CD4-positive, alpha-beta T cell treated with Interleukin-15 for 4 hours (primary cell): ENCODE measurements at places on chromosomes 4 and X.

DNA sequence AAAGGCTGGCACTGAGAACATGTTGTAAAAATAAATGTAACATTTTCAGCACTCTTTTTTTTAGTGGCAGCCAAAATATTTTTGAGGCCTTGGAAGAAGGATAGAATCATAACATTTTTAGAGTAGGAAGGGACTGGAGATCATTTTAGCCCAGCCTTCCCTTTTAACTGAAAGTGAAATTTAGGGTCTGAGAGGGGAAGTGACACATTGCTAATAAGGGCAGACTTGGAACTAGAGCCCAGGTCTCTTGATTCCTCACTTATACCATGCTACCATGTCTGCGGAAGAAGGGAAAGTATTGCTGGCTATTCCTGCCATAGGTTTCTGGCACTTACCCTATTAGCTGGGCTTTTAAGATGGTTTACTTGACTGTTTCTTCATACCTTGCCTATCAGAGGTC, 4.8 kb downstream of the WDR44 start:
- DNase-seq, result no peak

DNA sequence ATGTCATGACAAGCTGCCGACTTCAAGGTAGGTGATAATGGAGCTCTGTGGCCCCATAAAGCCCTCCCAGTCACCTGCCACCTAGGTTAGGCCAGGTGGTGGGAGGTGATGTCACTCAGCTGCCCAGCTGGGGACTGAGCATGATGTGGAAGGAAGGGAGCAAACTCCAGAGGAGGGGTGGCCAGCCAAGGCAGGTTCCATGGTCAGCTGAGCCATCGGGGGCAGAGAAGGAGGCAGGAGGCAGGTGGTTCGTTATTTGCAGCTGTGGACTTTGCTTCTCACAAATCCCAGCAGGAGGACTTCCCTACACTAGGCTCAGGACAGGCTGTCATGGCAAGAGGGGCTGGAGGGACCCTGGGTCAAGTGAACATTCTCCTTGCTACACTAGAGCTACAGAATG, 2.1 kb downstream of the CCDC120 start:
- DNase-seq, result no peak

- DNase-seq, result no peak
These were observed 155.0 kb upstream of the MAP3K15 start for GRCh38 chrX:19670321-19670750.

GRCh38 chr4:101846550-101846949, 56.0 kb downstream of the BANK1 start:
- DNase-seq, result no peak

DNA sequence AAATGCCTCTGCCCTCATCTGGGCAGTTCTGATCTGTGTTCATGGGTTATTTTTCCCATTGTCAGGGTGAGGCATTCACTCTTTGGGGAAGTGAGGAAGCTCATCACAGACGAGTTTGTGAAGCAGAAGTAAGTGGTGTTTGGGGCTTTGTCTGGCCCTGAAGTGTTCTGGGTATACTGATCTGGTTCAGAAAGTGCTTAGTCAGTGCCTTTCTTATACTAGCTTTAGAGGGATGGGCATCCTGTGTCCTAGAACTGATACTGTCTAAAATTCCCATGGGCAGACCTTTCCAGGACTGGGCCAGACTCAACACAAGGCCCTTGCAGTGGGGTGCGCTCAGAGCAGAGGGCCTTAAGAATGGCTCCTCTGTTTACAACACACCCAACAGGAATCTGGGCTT, 6.4 kb downstream of the TRO start:
- DNase-seq, result no peak

DNA sequence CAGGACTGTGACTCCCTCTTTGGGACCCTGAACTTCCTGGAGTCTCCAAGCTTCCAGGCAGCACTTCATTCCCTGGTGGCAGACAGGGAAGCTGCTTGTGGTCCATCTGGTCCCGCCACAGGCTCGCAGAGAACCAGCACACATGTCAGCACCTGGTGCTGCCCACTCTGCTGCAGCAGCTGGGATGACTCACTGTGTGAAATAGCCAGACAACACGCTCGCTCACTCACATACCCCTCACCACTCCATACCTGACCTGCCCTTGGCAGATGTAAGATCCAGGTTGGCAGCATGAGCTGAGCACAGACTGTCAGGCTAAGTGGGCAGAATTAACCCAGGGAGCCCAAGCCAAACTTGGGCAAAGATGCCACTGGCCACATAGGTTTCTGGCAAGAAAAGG, 613.5 kb downstream of the PCDH18 start:
- DNase-seq, result no peak

DNA sequence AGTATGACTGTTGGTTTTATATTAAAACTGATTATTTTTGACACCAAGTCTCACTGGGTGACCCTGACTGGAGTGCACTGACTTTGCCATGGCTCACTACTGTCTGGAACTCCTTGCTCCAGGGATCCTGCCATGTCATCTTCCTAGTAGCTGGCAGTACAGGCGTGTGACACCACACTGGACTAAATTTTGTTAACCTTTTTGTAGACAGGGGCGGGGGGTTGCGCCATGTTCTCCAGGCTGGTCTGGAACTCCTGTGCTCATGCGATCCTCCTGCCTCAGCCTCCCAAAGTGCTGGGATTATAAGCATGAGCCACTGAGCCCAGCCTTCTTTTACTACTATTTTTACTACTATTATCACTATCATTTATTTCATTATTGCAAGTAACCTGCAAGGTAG, 8.9 kb downstream of the XAGE1A start:
- DNase-seq, result no peak

DNA sequence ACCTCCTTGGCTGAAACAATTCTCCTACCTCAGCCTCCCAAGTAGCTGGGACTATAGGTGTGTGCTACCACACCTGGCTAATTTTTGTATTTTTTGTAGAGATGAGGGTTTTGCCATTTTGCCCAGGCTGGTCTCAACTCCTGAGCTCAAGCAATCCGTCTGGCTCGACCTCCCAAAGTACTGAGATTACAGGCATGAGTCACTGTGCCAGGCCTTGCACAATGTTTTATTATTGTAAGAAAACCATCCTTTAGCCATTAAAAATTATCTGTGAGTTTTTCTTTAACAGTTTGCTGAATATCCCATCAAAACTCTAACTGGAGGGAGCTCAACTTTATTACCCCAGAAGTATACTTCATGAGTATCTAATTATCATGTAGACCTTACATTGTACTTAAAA, 900.3 kb downstream of the PCDH7 start:
- no peak for DNase-seq

- DNase-seq, result no peak
These were observed 31.6 kb upstream of the PPP1R2C start for GRCh38 chrX:42809569-42809968.

- DNase-seq, result no peak
These were observed 16.5 kb downstream of the UVSSA start for GRCh38 chr4:1363513-1363912.

GRCh38 chr4:55080174-55080865, 45.1 kb downstream of the KDR start:
- no peak for DNase-seq

- no peak for DNase-seq
These were observed 66.9 kb upstream of the STIM2 start for GRCh38 chr4:26793735-26794134.

- no peak for DNase-seq
These were observed 96.8 kb upstream of the NLGN4X start for GRCh38 chrX:6325437-6325836.

- no peak for DNase-seq
These were observed 219.7 kb upstream of the NDST3 start for GRCh38 chr4:117814277-117815246.
